ENCODE measurements at places on chromosomes 7 and 10. TPM values are rescaled to one million over a fixed set of nuclear protein-coding genes. Genes with fewer than 3 reads are reported as not detected.

GRCh38 chr7:125927556-125927955 lies 997.9 kb upstream of the POT1 start:
- DNase-seq, result no peak

- DNase-seq, result no peak
Measured at GRCh38 chr7:145624618-145625017, 492.0 kb upstream of the CNTNAP2 start.

GRCh38 chr7:112067632-112068540 lies 138.3 kb downstream of the DOCK4 start:
- no peak for DNase-seq

Gene OR13A1
- total RNA-seq, result not detected

DNA sequence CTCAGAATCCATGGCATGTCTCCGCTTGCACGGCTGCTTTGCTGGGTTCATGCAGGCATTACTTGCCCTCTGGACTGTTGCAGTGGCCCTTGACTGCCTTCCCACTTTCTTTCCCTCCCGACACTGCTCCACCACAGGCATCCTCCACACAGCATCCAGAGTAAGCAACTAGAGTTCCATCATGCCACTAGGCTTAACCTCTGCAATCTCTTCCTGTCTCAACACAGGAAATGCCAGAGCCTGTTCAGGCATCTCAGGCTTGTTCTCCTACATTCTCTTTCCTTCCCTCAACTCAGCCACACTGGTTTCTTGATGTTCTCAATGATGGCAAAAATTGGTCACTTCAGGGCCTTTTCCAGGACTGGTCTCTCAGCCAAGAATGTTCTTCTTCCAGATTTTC lies 284.5 kb upstream of the KLF6 start:
- DNase-seq, result no peak

Gene ARID5B
- total RNA-seq, result 106 TPM

Gene SPDYE9
- total RNA-seq, result not detected

DNA sequence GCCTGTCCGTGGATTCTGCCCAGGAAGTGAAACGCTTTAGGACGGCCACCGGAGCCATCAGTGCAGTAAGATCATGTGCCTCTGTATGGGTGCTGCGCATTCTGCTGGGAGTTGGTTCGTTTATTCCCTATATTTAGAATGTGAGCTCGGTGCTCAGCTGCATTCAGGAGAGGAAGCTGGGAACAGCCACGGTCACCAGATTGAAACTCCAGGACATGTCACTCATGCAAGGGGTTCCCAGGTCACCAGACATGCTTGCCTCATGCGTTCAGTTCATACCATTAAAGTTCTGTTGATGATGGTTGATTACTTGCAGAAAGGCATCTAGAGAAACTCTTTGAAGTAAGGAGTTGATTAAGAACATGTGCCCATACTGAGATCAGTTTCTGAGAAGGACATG lies 78.1 kb downstream of the TRRAP start:
- DNase-seq, result no peak

- DNase-seq, result no peak
Measured at GRCh38 chr10:20429742-20430141, 467.4 kb downstream of the NEBL start.

Gene TMEM273
- total RNA-seq, result 26.5 TPM

Gene GPR37
- not detected for total RNA-seq

DNA sequence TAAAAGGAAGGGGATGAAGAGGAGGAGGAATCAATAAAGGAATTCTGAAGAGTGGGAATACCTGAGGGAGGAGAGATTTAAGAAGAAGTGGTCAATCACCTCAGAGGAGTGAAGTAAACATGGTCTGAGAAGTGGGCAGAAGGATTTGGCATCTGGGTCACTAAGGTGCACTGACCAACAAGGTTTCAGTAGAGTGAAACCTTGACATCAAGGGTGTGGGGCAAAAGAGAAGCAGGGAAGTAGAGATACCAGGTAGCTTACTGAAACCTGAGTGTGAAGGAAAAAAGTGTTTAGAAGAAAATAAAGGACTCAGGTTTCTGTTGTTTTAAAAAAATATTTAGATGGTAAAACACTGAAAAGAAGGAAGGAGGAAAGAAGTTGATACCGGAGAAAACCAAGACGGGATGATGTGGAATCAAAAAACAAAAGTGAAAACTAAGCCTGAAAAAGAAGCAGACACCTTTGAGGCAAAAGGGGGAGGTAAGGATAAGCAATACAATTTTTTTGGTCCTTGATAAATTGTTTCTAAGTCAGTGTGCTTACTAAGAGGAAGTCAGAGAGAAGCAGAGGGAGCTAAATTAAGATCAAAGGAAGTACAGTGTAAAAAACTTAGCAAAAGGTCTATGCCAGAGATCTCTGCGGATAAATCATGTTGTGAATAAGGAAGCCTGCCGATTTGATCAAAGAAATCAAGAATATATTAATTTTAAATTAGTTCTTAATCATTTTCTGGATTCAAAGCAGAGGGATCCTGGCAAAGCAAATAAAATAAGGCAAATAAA lies 137.2 kb upstream of the GPR22 start:
- DNase-seq, result no peak

GRCh38 chr7:92242972-92243371 lies 2.7 kb downstream of the KRIT1 start:
- DNase-seq, result no peak

Gene C1QL3
- not detected for total RNA-seq

DNA sequence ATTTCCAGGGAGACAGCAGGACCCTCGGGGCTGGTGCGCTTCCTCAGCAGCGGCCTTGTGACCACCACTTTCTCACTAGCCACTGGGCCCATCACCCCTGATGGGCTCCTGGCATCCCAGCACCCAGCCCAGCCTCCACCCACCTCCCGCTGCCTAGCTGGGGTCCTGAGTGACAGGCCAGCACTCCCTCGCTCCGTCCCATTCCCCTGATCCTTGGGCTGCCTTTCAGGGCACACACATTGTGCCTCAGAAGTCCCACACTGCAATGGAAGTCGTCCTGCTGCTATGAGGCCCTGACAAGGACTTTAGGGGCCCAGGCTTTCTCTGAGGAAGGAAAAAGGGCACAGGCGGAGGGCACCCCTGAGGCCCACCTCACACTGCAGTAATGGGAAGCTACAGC lies 12.4 kb downstream of the CAMK2B start:
- no peak for DNase-seq

DNA sequence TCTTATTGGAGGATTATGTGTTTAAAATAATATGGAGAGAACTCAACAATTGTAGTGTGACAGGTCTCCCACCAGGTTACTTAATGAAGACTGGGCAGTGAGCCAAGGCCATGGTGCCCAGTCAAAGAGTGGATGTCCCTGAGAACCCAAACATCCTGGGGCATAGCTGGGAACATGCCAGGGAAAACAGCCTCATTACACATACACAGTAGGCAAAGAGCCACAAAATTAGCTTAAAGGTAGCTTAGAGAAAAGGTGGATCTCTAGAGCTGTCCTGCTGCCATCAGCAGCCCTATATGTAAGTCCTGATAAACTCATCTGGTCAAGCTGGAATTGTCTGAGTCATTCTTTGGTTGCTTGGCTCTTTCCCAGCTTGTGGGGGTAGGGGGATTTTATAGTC lies 287.8 kb downstream of the PHF14 start:
- DNase-seq, result no peak

Gene BICC1
- not detected for total RNA-seq

GRCh38 chr7:140069298-140069949 lies 6.7 kb upstream of the PARP12 start:
- peak; percentile 27 for DNase-seq

DNA sequence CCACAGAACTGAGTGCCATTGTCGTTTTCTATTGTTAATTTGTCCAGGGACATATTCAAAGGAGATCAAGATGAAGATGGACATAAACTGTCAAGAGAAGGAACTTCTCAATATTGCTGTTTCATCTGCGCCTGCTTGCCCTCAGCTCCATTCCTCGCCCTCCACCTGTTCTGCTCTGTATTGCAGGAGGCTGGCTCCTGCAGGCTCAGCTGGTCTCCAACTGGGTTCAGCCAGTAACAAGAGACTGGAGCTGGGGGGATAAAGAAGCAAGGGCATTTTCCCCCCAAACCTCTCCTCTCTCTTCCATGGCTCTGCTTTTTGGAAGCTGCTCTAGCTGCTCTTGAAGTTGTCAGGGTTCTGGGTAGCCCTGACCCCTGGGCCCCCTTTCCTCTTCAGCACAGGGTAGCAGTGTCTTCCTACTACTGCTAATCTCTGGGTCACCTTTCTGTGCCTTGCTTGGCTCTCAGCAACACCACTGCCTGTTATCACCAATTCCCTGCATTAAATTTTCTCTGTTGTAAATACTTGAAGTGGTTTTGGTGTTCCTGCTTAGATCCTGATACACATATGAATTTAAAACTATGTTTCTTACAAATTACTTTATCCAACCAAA lies 149.0 kb upstream of the FGFR2 start:
- DNase-seq, result no peak

Gene ITGA8
- not detected for total RNA-seq

DNA sequence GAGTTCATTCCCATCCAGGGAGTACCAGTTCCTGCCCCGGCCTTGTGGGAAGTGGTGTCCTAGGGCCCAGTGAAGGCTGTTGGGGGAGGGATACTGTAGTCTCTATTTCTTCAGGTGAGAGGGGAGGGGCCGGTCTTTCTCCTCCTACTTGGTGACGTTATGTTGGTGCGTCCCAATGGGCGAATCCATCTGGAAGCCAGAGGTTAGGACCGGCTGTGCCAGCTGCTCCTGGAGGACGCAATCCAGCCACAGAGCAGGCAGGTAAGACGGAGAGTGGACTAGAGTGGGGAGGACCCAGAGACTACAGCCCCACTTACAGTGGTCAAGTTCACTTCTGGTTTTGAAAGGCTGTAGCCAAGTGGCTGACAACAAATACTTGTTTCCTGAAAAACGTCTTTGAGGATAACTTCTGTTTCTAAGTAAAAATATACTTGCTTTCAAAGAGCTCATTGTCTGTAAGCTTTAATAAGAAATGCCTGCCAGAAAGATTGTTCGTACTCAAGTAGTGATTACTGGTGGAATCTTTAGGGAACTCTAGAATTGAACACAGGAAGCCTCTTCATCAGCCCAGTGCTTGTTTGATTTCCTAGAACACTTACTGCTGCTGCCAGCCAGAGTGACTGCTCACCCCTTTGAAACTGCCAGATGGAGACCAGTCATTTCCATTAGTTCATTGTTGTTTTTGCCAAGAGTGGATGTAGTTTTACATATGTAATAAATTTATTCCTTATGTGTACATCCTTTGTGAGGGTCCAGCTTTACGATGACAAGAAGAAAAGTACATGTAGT lies 25.4 kb downstream of the RBM33 start:
- no peak for DNase-seq

DNA sequence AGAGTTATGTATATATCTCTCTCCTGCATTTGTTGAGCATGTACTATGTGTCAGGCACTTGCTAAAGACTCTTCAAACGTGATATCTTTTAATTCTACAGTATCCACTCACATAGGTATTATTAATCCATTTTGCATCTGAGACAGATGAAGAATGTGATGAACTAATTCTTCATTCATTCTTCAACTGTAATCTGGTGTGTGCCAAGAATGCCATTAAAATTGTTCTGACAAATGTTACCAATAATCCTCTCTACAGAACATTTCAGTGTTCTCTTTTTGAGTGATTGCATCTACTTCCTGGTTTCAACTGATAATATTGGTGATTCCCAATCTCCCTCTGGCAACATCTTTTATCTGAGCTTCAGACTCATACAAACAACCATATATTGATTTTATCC lies 18.0 kb upstream of the INHBA start:
- DNase-seq, result no peak

DNA sequence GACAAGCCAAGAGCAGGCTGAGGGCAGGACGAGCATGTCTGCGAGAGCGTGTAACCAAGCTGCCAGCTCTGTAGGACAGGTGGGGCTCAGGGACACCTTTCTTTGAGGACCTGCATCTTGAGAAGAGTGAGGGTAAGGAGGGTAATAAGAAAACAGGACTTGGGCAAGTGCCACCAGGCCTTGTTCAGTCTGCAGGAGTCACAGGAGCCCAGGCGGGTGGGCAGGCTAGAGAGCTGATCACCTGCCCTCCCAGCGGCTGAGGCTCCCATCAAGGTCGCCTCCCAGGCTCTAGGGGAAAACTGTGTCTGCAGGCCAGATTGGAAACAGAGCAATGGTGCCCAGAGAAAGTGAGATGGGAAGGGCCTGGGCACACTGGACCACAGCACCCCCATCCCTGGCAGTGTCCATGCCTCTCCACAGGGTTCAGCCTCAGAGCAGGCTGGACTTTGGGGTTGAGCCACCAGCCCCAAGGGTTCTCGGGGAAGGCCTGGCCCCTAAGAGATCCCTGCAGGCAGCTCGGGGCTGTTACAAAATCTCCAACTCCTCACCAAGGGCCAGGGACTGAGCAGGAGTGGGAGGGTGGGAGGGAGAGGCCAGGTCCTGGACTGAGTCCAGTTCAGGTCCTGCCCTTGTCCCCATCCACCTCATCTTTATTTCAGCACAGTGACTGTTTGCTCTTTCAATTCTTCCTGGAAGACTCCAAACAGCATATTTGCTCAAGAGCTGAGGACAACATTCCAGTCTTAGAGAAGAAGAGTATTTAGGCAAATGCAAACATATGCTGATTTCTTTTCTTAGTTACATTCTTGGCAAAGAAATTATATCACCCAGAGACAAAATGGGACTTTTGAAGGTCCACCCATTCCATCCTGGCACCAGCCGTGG lies 161.9 kb downstream of the GRID1 start:
- no peak for DNase-seq

All from activated CD4-positive, alpha-beta T cell treated with anti-CD3 and anti-CD28 coated beads for 36 hours (primary cell).